ENCODE measurements at places on chromosomes 16 and 17.

- no peak for DNase-seq
Observed at GRCh38 chr17:22435231-22435974, 743.1 kb downstream of the KCNJ18 start.

GRCh38 chr16:28063591-28064061, at the start of gene GSG1L:
GSG1L (minus strand) TSS chr16:28063714; CDS start chr16:28063424, 290 bp downstream.
- DNase-seq = no peak

DNA sequence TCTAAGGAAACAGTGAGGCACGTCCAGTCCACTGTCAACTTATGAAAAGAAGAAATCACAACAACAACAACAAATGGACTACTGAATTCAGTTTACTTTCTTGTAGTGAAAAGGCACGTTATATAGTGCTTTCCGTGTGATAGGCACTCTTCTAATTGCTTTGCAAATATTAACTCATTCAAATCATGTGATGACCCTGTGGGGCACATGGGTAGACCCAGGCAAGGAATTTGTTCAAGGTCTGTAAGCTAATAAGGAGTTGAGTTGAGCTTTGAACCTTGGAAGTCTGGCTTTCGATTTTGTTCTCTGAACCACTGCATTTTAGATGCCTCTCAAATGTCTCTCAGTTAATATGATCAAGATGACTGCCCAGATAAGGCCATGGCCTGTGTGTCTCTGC, 295.1 kb upstream of the RBFOX1 start:
- DNase-seq = no peak

DNA sequence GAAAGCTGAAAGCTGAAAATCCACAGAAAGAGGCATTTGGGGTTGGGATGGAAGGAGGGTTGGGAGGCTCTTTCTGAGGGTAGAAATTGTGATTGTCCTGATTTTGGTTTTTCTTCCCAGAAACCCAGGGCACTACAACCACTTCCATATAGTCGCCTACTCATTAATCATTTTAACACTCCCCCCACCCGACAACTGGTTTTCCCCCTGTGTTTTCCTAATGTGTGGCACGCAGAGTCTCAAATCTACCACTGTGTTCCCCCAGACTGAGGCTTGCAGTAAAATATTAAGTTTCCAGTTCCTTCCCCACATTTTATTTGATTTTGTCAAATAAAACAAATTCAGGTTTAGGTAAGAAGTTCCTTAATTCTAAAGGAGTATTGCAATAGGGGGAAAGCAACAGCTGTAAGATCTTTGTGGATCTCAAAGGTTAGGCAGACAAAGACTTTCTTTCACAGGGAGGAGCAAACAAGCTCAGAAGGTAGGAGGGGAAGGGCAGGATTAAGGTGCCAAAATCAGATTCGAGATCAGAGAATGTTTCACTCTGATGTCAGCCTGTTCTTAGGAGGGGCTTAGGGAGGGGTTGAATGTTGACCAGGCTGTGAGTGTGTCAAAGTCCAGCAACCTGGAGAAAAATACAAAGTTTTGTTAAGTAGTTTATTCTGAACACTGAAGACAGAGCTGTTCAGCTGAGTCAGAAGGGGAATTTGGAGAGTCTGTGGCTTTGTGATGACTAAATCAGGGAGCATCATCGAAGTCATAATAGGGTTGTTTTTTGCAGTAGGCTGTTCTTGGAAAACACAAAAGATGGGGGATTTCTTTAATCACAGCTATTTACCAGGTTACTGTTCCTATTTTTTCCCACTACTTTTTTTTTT, 3.6 kb downstream of the ZNF267 start:
- DNase-seq = no peak

DNA sequence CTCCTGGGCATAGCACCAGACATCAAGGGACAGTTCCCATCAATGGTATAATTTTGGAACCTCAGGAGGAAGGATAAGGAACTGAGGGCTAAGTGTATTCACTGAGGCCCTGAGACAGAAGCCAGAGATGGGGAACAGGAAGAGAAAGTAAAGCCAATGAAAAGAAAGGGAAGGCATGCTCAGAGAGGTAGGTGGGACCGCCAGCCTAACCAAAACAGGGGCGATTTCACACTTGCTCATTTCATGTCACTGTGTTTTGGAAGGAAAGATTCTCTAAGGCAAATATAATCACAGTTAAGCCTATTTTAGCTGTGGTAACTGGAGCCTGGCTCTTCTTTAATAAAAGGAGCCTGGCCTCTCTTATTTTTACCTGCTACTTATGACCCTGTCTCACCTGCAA, 411.1 kb downstream of the CDH13 start:
- no peak for DNase-seq

- DNase-seq = no peak
Observed at GRCh38 chr17:29707212-29707571, 84.5 kb upstream of the CORO6 start.

- DNase-seq = no peak
Observed at GRCh38 chr17:57445772-57446472, 189.6 kb downstream of the MSI2 start.

DNA sequence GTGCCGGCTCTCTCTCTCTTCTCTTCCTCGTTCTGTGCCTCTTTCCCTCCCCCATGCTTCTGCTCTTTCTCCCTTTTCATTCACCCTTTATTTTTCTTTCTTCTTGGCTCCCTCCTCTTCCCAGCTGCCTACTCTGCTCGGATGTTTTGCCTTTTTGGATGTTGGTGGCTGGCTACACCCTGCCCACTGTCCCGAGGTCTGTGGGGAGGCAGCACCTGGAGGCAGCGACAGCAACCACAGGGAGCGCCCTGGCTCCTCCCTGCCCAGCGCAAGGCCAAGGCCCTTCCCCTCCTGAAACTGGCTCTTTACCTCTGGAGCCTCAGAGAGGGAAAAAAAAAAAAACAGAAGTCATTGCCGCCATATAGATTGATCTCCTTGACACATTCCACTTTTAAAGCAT, 20.0 kb downstream of the CLUAP1 start:
- no peak for DNase-seq

- DNase-seq = no peak
Observed at GRCh38 chr17:31499771-31500554, 108.5 kb downstream of the RAB11FIP4 start.

DNA sequence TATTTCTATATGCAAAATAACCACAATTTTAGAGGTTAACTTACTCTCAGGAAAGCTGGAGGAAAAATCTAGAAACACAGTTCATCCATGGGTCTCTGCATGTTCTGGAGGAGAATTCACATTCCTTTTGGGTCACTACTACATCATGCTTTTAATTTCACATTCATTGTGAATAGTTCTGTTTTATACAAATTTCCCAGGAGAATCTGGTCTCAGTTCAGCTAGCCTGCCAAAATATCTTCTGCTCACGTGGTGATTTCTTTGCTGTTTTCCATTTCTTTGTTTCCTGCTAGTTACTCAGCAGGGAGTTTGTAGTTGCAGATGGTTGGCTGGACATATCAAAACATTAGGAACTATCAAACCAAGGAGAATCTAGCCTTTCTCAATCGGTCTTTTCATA, at the start of gene ABCA9:
TSS of gene ABCA9 (minus strand) at position 106 of the 400 bp plus-strand sequence. CDS start 9,801 bp downstream, outside the sequence.
- no peak for DNase-seq

GRCh38 chr16:48099455-48099854, 56.3 kb downstream of the ABCC12 start:
- DNase-seq = no peak

DNA sequence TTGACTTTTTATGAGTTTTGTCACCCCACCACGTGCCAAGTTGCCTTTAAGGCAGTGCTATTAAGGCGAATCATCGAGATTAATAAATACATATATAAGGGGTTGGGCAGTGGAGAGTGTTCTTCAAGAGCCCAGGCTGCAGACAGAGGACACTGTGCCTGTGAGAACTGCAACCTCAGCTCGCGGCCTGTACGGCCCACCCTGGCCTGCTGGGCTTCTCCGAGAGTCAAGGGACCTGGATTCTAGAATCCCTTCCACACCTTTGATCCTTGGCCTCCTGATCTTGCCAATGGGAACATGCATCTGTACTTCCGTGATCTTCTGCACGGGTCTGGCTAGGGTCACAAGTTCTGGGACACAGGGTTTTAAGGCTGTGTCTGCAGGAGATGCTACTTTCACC, 54.5 kb downstream of the IRX5 start:
- no peak for DNase-seq

GRCh38 chr17:73503560-73503959, 140.7 kb downstream of the SDK2 start:
- no peak for DNase-seq

DNA sequence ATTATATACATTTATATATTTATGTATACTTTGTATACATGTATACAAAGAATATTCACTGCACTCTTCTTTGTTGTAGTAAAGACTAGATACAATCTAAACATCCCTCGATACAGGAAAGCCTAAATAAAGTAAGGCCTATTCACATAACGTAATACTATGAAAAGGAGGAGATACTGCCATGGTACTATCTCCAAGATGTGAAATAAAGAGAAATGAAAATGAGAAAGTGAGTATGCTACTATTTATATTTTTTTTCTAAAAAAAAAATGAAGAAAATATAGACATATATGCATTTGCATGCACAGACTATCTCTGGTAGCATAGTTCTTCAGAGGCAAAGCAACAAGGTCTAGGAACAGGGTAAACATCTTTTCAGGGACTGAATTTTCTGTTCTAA, 19.4 kb downstream of the CFDP1 start:
- DNase-seq = no peak

DNA sequence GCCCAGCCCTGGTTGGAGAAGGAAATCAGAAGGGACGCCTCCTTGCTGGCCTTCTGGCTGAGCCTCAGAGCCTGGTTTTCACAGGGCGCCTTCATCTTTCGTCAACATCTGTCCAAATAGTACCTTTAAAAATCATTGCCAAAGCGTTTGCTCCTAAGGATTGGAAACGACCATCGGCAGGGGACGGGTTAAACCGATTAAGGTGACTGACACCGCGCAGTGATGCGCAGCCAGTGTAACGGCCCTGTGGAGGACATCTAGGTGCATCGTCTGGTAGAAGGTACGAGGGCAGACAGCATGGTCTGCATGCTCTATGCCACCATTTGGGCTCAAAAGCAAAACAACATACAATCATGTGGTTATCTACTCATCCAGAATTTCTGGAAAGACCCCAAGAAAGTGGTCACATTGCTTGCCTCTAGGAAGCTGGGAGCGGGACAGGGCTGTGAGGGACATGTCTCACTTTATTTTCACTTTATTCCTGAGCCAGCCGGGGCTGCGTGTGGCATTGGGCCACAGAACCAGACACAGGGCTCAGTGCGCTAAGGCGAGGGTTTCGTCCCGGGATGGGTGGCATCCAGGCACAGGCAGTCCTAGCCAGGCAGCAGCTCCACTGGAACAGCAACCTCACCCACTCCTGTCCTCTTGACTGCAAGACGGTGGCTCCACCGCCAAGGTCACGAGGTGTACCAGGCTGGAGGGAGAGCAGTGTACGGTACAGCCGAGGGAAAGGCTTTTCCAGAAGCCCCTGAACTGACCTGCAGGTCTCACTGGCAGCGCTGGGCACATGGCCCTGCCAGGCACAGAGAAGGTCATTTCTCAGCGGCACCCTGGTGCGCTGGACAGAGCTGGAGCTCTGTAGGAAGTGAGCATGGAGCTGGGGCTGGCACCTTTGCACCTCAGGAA, 40.9 kb upstream of the JPH3 start:
- no peak for DNase-seq

DNA sequence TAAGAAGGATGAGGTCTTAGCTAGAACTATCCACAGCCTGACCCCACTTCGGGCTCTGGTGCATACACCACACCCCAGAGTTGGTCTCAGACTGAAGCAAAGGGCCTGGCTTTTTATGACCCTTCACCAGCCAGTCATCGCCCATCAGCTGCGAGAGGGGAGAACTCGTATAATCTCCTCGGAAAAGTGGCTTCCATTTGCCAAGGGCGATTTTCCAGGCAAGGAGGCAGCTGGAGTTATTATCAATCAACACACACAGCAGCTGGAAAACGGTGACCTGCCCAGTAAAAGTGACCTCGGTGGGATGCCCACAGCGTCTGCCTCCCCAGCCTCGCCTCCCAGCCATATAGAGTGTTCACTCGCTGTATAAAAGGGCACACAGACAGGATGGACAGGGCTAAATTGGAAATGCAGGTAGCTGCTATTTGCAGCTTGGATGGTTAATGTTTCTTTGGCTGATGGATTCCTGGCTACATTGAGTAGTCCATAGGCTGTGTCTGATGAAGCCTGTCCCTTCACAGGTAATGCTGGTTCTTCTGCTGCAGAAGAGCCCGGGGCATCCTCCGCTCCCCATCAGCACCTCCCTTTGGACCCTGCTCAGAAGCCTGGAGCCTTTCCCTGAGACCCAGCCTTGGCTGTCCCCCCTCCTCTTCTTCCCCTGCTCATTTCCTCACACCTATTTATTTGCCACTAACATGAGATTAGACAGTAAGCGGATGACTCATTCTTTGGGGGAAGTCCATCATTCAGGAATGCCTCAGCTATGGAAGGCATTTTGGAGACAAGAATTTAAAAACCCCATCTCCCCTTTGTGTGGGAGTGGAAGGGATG, 45.7 kb downstream of the TMEM186 start:
- peak; percentile 30 for DNase-seq

DNA sequence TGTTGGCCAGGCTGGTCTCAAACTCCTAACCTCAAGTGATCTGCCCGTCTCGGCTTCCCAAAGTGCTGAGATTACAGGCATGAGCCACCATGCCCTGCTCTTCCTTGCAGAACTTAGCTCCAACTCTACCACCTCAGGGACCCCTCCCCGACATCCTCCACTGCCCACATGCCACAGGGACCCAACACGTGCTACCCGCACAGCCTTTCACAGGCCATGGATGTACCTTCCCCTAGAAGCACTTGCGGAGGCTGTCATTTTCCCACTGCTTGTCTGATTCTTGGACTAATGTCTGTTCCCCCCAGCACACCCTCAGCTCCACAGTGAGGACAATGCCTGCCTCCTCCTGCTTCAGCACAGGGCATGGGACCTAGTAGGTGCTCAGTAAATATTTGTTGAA, 147.4 kb downstream of the ZNF423 start:
- no peak for DNase-seq

DNA sequence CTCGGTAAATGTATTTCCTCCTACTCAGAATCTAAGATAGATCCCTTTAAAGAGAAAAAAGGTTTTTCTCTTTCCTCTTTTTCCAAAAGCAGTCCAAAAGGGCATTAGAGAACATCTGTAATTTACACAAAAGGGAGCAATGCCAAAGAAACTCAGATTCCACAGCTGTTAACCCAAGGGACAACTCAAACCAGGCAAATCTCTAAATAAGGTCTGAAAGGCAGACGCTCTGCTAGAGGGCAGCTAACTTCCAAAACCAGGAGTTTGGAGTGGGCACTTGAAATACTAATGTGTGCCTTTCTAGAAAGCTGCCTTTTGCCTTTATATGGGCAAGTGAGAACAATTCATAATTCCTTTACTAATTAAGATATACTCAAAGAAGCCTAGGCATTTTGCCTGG, 435.7 kb downstream of the ZFHX3 start:
- DNase-seq = no peak

Measured in suprapubic skin (tissue), 4 donors.